ENCODE measurements at places on chromosomes 4 and X.

- DNase-seq: no peak
These were observed 475.9 kb downstream of the PDHA2 start for GRCh38 chr4:96315815-96316214.

GRCh38 chrX:40570346-40571093 lies 10.2 kb upstream of the ATP6AP2 start:
- DNase-seq: no peak

GRCh38 chr4:188429965-188430364 lies 290.7 kb downstream of the TRIML1 start:
- DNase-seq: no peak

- DNase-seq: no peak
These were observed 1.2 kb downstream of the ABCD1 start for GRCh38 chrX:153725832-153726285.

GRCh38 chrX:37060999-37061398 lies 52.8 kb downstream of the FAM47C start:
- DNase-seq: no peak

- DNase-seq: no peak
These were observed 101.8 kb upstream of the VCX2 start for GRCh38 chrX:8272821-8273220.

- DNase-seq: no peak
These were observed 8.5 kb upstream of the GRIA3 start for GRCh38 chrX:123175366-123176122.

- no peak for DNase-seq
These were observed 91.4 kb downstream of the CLNK start for GRCh38 chr4:10593130-10593529.

DNA sequence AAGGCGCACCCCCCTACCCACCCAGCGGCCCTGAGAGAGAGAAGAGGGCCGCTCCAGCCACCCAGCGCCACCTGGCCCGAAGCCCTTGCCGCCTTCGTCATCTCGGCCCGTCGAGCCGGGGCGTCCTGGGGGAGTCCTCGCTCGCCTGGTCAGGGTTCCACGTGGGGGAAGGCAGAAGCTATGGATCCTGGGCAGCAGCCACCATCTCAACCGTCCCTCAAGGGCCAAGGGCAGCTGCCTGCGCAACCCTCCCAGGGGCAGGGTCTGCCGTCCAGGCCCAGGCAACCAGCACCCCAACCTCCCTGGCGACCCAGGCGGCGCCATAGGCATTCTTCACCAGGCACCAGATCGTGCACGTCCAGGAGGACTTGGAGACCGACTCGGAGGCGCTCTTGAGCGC lies 51.5 kb upstream of the IL13RA2 start:
- DNase-seq: no peak

DNA sequence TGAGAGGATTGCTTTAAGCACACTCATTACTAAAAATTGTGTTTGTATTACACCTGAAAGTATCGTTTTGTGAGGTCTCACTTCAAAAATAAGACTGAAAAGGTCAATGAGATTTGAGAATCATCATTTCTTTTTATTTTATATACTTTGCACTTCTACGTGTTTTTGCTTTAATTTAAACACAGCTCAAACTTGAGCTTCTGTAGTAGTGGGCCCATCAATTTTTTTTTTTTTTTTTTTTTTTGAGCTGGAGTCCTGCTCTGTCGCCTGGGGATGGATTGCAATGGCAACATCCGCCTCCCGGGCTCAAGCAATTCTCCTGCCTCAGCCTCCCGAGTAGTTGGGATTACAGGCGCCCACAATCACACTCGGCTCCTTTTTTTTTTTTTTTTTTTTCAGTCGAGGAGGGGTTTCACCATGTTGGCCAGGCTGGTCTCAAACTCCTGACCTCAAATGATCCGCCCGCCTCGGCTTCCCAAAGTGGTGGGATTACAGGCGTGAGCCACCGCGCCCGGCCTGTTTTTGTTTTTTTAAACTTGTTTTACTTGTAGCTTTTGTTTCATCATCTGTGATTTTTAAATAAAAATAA lies 1.5 kb downstream of the GSTCD start:
- no peak for DNase-seq

- no peak for DNase-seq
These were observed 49.6 kb downstream of the SLC2A9 start for GRCh38 chr4:9971711-9972110.

- no peak for DNase-seq
These were observed 20.9 kb upstream of the RAB40A start for GRCh38 chrX:103540145-103540544.

DNA sequence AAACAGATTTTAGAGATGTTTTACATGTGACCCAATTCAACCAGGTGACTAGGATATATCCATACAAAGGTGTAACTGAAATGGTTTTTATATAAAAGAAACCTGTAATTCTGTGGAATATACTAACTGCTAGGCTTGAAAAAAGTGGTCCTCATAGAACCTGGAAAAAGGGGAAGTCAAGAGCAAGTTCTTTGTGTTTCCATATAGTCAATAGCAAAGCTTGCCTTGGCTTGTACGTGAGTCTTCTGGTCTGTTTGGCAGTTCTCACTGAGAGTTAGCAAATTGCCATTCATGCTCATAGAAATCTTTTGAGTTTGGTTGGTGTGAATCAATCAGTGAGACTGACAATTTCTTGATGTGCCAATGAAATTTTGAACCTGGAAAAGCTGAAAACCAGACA lies 79.4 kb upstream of the SMIM10 start:
- DNase-seq: no peak

Measured in stimulated activated CD4-positive, alpha-beta T cell treated with anti-CD3 and anti-CD28 coated beads, Interleukin-1b, Interleukin-23, amount 100 ng/mL, for 1 hour (primary cell).